ENCODE measurements at places on chromosomes 7 and 10.
A peak's percentile ranks its signal among the peaks of the same experiment; 100 is the strongest.

GRCh38 chr10:47079204-47079580 is 168.0 kb downstream of the PTPN20 start:
- DNase-seq: no peak

- DNase-seq: no peak
Measured at GRCh38 chr7:122256046-122256445, 48.5 kb downstream of the FEZF1 start.

DNA sequence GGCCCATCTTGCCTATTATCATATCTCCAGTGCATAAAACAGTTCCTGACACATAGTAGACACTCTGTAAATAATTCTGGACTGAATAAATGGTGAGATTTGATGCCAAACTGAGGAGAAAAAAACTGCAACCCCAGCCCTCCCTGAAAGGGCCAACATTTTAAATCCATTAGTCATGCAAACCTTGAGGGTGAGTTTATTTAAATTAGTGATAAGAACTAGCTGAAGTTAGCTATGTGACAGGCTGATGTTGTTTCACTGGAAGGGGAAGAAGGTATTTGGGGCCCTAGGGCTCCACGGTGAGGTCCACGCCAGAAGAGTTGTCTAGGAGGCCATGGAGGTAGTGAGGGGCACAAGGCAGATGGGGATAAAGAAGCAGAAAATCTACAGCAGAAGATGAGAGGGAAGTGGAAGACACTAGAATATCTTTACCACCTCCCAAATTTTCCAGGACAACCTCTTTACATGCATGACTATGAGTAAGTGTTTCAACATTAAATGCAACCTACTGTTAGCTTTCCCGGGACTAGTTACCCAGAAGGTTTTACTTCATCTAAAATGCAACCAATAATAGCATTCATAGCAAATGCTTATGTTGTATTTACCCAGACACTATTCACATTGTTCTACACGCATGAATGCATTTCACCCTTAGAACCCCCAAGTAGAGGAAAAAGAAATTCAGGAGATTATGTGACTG is 183.2 kb upstream of the LYZL1 start:
- DNase-seq: no peak

- DNase-seq: peak; percentile 38
Measured at GRCh38 chr7:150450491-150451001, at the start of gene GIMAP8. GIMAP8 (plus strand) TSS chr7:150450630; CDS start chr7:150466699, 16,069 bp downstream.

DNA sequence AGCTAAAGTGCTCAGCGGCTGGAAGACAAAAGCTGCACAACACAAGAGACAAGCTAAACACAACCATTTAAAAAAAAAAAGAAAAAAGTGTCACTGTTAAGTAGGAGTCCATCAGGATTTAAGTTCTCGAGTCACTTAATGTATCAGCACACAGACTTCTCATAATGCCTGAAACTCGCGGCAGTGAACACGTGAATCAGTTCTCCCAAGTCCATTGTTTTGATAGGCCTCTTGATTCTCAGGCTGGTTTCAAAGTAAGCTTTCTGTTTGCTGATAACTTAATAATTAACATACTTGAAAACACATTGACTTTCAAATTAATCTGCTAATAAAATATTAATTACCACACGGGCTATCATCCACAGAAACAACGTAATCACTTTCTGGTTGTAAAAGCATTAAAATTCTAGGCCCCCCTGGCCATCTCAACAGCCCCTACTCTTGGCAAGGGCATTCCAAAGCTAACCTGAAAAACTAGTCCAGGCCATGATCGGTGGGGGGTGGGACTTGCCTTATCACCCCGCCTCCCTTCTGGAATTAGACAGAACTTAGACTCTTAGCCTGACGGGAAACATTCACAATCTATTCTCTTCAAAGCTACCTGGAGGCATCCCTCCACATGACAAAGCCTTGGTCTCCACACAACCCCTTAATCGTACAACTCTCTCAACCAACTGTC is 129.0 kb downstream of the DIP2C start:
- DNase-seq: no peak

GRCh38 chr10:5497948-5498730 is 1.2 kb downstream of the CALML5 start:
- no peak for DNase-seq

DNA sequence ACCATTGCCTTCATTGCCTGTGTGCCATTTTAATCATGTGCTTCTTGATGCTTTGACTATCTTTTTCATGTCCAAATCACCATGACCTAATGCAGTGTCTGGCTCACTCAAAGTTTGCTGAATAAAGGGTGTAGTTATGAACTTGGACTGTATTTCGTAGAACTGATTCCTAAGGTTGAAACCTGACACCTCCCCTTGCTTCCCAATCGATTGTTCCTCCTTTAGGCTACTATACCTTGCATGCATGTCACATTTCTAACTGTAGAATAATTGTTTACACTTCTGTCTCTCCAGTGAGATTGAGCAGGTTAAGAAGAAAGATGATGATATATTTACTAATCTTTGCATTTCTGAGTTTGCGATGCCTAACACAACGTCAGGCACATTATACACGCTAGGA is 41.0 kb upstream of the CDK1 start:
- DNase-seq: no peak

GRCh38 chr7:1540776-1541271 is 10.3 kb downstream of the MAFK start:
- no peak for DNase-seq

GRCh38 chr7:22698767-22699166 is 28.2 kb upstream of the IL6 start:
- DNase-seq: no peak

DNA sequence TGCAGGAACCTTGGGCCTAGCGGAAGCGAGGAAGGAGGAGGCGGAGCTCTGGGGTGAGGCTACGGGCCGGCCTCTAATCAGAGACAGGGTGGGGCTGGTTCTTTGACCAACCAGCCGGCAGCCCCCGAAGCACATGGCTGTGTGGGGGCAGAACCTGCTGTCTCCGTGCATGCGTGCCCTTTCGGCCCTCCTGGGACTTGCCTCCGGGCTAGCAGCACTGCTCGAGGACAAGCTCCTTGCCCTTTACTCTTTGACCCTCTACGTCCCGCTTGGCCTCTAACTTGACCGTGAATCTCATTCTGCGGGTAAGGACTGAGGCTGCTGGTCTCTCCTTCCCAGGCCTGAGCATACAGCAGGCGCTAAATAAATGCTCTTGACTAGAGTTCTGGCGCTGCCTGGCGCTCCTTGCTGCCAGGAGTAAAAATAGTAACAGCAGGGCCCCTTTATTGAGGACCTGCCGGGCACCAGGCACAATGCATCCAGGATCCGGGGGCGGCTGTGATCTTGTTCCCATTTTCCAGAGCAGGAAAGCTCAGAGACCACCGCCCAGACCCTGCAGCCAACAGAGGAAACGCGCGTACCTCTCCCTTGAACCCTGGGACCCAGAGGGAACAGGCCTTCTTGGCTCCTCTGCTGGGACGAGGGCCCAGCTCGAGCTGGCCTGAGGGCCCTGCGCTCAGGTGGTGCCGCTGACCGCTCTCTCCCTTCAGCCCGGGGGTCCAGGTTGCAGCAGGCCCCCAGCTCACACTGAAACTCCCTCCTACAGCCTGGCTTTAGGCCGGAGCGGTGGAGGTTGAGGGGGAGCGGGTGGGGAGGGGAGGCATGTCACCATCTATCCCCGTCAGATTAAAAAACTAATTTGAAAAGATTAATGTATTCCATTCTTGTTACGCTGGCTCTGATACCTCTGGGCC is 2.7 kb upstream of the COMTD1 start:
- no peak for DNase-seq

DNA sequence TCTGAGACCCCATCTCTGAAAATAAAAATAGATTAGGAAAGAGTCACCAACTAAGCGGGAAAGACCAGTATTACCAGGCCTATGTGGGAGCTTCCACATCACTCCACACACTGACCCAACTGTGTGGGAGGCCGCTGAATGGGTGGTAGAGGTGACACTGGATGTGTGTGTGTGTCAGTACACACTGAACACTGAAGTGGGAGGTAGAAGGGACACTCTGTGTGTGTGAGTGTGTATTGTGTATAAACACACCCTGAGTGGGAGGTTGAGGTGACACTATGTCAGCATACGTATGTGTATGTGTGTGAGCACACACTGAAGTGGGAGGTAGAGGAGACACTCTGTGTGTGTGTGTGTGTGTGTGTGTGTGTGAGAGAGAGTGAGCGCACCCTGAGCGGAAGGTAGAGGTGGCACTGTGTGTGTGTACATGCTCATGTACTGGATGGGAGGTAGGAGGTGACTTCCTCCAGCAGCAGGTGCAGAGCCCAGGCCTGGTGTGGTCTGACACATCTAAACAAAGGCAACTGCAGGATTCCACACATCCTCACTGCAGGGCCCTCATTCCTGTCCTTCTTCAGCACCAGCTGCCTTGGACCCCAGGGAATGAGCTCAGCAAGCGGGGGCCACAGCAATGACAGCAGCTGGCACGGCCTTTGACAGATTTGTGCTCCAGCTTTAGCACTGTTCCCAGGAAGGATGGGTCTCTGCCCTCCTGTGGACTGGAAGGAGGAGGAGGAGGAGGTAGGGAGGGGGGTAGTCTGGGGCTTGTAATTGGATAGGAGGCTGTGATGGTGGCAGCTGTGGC is 26.5 kb upstream of the RBM20 start:
- DNase-seq: no peak

- DNase-seq: no peak
Measured at GRCh38 chr7:157124690-157125089, 14.0 kb upstream of the UBE3C start.

DNA sequence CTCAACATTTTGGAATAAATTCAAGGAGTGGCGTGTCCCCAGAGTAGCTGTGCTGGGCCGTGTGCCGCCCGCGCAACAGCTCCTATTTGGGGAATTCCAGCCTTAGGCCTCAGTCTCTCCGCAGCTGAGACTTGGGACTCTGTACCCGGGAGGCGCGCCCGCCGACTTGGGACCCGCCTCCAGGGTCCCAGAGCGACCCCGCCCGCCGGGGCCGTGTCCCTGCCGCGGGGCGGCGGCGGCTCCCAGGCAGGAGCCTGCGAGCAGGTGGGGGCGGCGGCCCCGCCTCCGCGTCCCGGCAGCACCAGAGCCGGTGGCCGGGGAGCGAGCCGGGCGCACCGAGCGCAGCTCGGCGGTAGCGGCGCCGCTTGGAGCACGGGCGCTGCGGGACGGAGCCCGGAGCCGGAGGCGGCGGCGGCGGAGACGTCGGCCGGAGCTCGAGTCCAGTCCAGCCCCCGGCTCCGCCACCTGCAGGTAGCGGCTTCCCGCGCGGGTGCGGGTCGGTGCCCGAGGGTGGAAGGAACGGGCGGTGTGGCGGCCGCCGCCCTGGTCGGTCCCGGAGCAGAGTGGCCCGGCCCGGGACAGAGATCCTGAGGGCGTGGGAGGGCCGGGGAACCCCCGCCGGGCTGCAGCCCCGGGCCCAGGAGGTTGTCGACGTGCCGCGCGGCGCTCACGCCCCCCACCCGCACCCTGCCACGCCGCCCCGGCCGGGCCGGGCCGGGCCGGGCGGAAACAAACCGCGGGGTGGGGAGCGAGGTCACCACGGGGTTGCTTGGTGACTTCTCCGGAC is at the start of gene WIPF3:
TSS of gene WIPF3 (plus strand) at position 301 of the 787 bp plus-strand sequence. CDS start 28,217 bp downstream, outside the sequence.
- DNase-seq: no peak

GRCh38 chr7:9181356-9181755 is 747.9 kb downstream of the NXPH1 start:
- DNase-seq: no peak

DNA sequence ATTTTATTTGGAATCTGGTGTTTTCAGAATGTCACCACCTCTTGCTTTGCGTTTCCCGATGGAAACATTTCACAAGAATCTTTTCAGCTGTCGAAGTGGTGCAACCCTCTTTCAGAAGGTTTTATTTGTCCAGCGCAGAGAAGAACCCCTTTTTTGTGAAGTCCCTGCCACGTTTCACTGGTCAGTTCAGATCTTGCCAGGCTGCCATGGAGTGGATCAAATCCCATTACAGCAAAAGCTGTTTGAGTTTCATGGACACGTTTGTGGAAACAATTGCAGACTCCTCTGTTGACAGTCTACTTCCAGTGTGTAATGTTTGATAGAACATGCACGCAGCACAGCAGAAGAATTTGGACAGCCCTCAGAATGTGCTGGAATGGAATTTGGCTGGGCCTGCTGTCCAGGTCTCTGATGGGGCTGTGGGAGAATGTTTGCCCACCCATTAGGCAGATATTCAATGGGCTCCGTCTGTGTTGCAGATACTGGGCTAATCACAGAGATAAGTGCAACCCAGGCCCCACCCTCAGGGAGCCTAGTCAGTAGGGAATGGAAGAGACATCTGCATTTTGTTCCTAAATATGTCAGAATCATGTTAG is 143.2 kb downstream of the GRK5 start:
- no peak for DNase-seq

DNA sequence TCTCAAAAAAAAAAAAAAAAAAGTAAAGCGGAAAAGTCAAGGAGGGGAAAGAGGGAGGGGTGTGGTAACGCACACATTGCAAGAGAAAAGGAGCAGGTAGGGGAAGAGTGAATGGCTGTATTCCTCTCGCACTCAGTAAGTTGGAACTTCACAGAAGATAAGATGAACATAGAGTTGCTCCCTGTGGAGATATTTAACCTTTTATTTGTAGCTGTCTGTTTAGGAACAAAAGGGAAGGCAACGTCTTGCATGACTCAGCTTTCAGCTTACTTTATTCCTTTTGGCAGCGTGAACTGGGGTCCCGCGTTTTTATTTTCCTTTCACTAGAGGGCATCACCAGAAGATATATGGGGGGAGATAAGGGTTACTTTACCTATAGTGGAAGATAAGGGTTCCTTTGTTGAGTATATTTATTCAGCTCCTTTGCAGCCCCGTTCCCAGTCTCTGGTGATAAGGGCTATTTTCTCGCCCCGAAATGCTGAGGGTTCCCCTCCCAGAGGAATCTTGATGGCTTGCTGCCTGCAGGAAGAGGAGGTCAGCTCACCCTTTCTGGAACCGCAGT is 78.5 kb downstream of the APBB1IP start:
- no peak for DNase-seq

DNA sequence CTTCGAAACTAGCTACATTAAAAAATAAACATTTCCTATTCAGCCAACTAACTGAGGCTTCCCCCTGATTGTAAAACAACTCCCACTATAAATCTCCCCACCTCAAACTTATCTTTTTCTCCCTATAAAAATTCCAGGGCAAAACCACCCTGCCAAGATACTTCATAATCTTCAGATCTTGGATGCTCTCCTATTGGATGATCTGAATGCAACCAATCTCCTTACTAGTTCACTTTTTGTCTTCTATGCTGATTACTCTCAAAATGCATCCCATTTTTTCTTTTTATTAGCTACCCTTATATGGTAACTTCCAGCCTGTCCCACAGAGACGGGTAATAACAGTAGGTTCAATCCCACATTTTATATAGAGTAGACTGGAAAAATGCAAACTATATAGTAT is 15.0 kb upstream of the PRSS58 start:
- DNase-seq: no peak

- DNase-seq: no peak
Measured at GRCh38 chr10:102476466-102477141, 25.3 kb upstream of the C10orf95 start.

GRCh38 chr7:127632276-127632910 is 14.5 kb upstream of the PAX4 start:
- DNase-seq: no peak

- DNase-seq: peak; percentile 33
Measured at GRCh38 chr10:91340613-91341362, 69.4 kb upstream of the HECTD2 start.

- no peak for DNase-seq
Measured at GRCh38 chr10:75345738-75346137, 55.8 kb downstream of the ZNF503 start.

- no peak for DNase-seq
Measured at GRCh38 chr10:108787932-108788331, 1135.4 kb downstream of the XPNPEP1 start.
